ENCODE measurements at places on chromosomes 4 and X.

DNA sequence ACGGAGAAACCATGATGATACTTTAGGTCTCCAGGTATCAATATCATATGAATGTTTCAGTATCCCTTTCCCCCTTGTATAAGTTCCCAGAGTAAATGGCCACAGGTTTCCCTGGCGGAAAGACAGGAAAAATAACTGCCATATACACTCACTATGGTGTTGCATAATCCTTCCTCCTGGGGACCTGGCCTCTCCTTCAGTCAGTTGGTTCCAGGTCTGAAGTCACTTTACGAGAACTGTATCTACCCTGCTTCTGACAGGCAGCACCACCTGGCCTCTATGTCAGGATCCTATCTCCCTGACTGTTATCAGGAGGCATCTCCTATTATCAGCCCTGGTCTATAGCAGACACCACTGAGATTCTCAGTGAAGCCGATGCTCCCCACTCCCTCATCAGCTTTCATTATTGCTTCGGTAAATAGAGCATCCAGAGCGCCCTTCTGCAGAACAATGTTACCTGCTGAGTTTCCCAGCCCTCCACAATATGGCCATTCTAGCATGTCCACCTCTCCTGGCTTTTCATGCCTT lies 22.6 kb downstream of the HAUS3 start:
- DNase-seq, result no peak

DNA sequence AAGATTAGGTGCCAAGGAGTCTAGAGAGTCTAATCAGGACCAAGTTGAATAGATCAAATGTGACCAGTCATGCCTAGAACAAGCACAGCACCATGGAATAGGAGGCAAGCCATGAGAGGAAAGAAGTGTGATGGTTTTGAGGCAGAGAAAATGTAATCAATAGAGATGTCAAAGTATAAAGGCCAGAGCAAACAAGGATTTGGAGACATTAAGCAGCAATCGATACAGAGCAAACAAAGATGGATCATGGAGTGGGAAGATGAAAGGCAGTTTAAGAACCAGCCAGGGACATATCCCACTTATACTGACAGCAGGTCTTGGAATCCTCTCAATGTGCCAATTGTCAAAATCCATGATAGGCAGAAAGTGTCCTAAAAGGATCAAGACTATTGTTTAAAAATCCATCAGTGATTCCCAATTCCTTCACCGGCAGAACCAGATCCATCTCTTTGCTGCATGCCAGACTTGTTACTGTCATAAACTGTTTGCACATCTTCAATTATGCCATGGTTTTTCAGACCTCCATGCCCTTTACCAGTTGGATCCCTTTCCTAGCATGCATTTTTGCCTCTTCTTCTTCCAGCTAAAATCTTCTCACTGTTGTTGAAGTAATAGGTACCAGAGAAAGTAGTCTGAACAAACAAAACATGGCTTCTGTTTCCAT lies 520.7 kb upstream of the ARX start:
- DNase-seq, result no peak

DNA sequence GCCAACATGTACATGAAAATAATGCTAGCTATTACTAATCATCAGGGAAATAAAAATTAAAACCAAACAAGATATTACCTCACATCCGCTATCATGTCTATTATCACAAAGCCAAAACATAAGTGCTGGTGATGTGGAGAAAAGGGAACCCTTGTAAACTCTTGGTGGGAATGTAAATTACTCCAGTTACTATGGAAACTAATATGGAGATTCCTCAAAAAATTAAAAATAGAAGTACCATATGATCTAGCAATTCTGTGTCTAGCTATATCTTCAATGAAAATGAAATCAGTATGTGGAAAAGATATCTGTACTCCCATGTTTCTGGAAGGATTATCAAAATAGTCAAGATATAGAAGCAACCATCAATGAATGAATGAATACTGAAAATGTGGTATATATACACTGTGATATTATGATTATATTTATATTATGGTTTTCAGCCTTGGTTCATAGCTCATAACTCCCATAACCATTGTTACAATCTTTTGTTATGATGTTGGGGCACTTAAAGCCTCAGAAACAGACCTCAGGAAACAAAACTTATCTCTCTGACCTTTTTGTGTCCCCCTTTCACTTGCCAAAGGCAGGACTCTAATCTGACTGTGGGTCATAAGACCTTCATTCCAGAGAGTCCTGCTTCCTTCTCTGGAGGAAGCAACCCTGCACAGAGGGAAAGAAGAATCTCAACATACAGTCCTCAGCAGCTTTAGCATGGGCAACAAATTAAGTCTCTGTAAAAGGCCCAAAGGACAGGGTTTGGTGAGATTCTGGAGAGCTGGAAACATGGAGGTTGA lies 933.2 kb downstream of the ADGRL3 start:
- DNase-seq, result no peak

DNA sequence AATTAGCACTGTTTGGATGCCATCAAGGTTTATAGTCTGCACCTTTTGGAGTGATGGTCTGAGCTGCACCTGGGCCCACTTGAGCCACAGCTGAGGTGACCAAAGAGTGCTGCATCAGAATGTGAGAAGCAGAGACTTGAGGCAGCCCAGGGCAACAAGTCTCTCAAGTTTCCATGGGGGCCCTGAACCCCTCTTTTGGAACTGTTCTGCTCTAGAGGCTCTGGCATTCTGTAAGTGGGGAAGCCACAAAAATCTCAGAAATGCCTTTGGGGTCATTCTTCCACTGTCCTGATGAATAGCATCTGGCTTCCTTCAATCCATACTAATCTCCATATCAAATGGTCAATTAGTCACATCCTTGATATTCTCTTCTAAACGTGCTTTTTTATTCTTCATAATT lies 298.4 kb upstream of the MAOA start:
- DNase-seq, result no peak

DNA sequence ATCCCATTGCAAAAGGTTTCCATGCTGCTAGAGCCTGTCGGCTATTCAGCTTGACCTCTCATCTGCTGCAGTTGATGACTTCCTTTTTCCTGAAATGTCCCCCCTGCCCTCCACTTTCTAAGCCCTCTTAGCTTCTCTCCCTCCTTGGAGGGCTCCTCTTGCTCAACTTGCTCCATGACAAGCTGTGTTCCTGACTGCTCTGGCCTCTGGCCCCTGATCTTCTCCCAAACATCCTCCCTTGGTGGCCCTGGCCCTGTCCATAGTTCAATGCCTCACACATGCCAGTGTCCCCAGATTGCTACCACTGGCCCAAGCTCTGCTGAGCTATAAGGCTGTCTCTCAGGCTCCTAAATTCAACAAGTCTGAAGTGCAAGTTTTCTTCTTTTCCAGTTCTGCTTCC lies 29.6 kb downstream of the RASL11B start:
- DNase-seq, result no peak

DNA sequence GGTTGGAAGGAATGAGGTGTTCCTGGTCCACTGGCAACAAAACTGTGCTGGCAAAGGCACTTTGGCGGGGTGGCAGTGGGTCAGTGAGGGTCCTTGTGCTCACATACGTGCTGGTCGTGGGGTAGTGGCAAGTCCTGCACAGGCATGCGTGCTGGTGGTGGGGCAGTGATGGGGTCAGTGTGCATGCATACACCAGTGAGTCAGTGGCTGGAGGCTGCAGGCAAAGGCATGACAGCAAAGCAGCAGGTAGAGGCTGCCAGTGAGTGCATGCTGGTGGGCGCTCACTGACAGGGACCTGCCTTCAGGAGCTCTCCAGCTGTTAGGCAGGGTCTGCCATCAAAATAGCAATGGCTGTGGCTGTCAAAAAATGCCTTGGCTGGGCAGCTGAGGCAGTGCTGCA lies 42.1 kb downstream of the TMPRSS11E start:
- DNase-seq, result no peak

DNA sequence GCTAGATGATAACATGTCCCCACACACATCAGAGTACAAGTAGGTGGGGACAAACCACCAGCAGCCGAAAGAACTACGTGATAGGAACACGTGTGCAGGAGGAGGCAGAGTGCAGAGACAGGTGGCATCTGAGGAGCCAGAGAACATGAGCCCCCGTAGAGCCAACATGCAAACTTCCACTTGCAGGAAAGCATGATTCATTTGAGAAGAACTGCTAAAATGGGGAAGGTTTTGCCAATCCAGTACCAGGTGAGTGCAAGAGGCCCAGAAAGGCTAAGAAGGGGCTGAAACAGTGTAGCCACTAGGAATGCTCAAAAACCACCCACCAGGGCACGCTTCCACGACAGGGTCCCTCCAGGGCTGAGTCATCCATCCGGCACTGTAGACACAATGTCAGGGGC lies 149.8 kb upstream of the TENM3 start:
- no peak for DNase-seq

DNA sequence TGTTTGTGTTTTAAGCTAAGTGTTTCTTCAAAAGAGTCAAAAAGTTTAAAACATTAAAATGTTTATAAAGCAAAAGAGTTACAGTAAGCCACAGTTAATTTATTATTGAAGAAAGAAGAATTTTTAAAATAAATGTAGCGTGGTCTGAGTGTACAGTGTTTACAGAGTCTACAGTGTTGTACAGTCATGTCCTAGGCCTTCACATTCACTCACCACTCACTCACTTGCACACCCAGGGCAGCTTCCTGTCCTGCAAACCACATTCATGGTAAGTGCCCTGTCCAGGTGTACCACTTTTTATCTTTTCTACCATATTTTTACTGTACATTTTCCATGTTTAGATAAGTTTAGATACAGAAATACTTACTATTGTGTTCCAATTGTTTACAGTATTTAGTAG lies 239.7 kb upstream of the AGA start:
- DNase-seq, result no peak

GRCh38 chr4:146260521-146260920 lies 46.2 kb downstream of the REELD1 start:
- DNase-seq, result no peak

GRCh38 chr4:41267997-41268396 lies 11.3 kb downstream of the UCHL1 start:
- no peak for DNase-seq

DNA sequence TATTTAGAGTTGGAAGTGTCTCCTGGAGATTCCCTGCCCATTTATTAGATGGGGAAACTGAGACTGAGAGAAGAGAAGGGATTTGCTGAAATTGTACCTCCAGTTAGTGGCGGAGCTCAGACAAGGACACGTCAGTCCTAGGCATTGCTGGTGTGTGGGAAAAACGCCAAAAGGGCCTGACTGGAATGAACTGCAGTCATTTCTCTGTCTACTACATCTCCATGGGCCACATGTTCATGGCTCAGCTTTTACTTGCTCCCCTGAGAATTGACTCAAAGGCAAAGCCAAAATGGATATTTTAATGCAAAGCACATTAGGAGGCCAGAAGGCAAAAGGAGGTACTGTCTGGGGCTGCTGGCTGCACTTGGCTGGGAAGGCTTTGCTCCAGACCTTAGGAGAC lies 3.9 kb downstream of the TFDP3 start:
- no peak for DNase-seq

DNA sequence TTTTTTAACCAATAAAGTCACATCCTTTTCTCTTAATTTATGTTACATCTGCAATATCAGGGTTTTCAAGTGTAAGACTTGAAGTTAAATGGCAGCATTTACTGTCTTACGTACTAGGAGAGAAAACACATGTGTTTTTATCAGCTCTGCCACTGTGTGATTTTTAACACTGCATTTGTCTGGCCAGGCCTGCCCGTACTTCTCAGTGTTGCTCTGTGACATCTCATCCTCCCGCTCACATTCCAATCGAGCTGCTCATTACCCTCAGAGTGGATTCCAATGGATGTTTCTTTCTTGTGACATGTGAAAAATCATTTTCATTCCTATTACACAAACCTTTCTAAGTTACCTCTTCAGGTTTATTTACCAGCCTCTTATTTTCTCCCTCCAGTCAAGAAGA lies 420.3 kb downstream of the FAT4 start:
- no peak for DNase-seq

DNA sequence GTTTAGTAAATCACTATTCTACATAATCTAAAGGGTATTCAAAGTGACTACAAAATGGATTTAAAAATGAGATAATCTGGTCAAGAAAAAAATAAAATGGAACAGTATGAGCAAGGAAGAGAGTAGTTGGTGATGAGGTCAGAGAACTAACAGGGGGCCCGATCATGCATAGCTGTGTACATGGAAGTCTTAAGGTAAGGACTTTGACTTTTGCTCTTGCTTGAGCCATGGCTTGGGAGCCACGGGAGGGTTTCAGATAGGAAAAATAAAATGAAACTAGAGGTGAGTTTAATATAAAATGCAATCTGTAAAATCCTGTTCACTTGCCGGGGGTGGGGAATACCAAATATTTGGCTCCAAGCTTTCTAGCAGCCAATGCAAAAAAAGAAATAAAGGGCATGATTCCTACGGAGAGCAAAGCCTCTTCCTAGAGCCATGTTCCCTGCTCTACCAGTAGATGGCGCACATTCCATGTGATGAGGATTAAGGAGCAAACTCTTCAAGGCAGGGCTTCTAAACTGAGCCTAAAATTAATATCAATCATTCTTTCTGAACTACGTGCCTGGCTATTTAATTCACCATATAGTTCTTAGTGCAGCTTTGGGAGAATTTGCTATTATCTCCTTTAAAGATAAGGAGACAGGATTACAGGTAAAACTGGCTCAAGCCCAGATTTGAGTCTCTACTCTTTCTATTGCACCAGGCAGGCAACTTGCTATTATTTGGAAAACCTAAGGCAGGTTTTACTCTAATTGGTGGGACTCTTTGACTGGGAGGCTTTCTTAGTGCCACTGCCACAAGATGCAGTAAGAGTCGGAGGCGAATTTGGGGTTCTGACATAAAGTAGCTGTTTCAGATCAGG lies 6.8 kb upstream of the CLCN5 start:
- peak; percentile 66 for DNase-seq

- no peak for DNase-seq
Observed at GRCh38 chrX:9310616-9311015, 154.2 kb upstream of the TBL1X start.

GRCh38 chrX:86964321-86964720 lies 553.3 kb upstream of the KLHL4 start:
- DNase-seq, result no peak
